IPS DF 19.7 (cell line): ENCODE measurements at places on chromosomes 1 and 21.

DNA sequence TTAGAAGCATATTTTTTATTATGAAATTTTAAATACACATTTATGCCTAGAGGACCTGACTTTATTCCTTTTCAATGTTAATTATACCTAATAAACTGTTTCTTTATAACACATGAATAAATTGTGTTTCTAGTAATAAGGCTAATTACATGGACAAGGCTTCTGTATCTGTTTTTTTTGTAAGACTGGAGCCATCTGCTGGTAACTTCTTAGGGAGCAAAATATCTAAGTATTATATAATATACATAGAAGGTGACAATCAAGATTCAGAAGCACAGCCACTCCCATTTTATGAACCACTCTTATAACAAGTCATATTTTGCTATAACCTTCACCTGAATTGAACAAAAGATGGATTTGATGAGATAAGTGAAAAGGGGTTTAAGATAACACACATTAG, 84.2 kb downstream of the LBR start:
- no peak for DNase-seq

GRCh38 chr1:225280563-225280962, 147.3 kb downstream of the LBR start:
- DNase-seq, result no peak

- DNase-seq, result no peak
Measured at GRCh38 chr1:164958982-164959768, 397.3 kb downstream of the LMX1A start.

- no peak for DNase-seq
Measured at GRCh38 chr1:158191299-158191698, 10.6 kb downstream of the CD1D start.

DNA sequence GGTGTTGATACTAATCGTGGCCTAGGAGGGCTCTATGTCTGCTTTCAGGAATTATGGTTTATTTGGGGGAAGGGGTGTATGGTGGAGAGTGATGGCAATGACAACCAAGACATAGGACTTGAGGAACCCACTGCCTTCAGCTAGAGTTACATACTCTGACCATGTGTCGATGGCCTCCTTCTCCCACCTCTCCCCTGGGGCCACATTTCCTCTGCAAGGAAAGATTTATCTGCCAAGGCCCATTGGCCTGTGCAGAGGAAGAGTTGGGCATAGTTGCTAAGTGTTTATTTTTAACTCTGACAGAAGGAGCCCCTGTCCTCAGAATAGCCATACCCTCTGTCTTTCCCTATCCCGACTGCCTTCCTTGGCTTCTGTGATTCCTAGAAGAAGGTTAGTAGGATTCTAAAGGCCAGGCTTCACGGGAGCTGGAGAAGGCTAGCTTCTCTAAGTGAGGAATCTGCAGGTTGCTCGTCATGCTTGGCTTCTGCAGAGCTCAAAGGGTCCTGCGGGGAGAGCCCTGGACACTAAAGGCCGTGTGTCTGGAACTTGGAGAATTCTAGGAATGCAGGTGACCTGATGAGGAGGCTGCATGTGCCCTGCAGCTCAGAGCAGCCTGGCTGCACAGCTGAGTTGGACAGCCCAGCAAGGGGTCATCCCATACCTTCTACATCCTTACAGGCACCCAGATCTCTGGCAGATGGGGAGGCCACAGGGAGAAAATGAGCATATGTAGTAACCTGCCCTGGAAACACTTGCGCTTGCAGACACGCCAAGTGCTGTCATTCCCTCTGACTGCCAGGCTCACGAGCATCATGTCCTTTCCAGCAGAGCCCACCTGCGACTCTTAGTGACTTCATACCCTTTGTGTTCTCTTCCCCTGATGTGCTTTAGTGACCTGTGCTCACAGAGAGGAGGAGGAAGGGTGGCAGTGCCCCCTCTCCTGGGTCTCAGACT, 9.7 kb downstream of the MAPKAPK2 start:
- DNase-seq, result peak; percentile 61

- DNase-seq, result no peak
Measured at GRCh38 chr1:202462342-202463076, 114.0 kb downstream of the PPP1R12B start.

- DNase-seq, result no peak
Measured at GRCh38 chr1:156643778-156644092, 1.8 kb downstream of the BCAN start.

- no peak for DNase-seq
Measured at GRCh38 chr1:177077734-177078499, 86.6 kb downstream of the ASTN1 start.

- DNase-seq, result no peak
Measured at GRCh38 chr1:89632657-89633247, at the start of gene LRRC8C. LRRC8C (plus strand) TSS chr1:89633120; CDS start chr1:89686474, 53,354 bp downstream.

GRCh38 chr1:109717729-109718128, 5.7 kb downstream of the GSTM5 start:
- DNase-seq, result no peak

GRCh38 chr1:167599957-167600581, 30.0 kb upstream of the RCSD1 start:
- no peak for DNase-seq

DNA sequence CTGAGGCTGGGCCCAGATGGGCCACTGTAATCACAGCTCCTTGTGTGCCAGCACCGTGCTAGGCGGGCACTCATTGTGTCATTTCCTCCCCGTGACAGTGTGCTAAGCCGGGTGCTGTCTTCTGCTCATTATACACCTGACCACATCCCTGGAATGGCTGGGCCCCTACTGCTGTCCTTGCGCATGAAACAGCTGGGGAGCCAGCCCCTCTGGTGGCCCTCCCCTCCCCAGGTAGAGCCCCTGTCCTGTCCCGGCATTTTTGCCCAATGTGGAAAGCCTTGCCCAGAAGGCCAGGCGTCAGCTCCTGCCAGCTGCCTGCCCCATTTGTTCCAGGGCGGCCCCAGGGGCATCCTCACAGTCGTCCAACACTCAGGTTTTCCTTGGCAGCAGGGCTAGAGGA, 107.4 kb upstream of the CASZ1 start:
- no peak for DNase-seq

DNA sequence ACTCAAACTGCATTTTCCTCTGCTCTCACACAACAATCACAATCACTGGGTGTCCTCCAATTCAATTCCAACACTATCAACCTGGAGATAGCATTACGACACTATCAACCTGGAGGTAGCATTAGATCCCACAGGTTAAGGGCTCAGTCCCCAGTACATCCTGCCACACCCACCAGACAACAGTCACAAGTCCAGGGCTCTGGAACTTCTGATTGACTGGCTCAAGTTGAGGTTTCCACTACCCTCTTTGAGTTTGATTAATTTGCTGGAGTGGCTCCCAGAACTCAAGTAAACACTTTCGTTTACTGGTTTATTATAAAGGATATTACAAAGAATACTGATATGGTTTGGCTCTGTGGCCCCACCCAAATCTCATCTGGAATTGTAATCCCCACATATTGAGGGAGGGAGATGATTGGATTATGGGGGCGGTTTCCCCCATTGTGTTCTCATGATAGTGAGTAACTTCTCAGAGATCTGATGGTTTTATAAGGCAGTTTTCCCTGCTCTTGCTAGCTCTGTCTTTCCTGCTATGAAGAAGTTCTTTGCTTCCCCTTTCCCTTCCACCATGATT, 49.6 kb upstream of the ARHGAP29 start:
- no peak for DNase-seq

GRCh38 chr1:1664941-1665814, 6.4 kb upstream of the CDK11B start:
- no peak for DNase-seq

DNA sequence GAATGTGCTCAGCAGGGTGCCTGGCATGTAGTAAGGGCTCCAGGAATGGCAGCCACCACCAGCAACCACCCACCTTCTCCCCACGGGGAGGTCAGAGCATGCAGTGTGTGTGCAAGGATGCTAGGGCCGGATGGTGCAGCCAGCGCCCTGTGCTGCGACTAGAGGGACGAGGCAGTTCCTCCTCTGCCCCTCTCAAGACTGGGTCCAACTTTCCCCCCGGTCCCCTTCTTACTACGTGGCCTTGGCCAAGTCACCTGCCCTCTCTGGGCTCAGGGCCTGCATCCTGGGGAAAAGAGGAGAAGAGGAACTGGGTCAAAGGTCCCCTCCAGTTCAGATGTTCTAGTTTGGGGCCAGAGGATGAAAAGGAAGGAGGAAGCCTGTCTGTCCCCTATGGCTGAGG, 71.6 kb upstream of the TARDBP start:
- no peak for DNase-seq

DNA sequence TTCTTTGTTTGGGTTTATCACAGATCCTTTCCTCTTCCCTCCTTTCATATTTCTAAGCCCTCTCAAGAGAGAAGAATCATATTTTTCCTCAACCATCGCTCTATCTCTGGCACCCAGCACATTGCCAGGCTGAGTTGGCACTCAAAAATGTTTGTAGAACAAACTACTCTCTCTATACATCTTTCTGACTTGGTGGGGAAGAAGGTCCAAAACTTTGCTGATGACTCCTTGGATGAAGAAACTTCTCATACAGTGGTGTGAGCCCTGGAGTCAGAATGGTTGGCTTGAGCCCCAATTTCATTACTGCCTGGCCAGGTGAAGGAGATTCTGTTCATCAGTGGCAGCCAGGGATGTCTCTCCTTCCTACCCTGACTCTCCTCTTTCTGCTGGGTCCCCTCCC, 11.9 kb downstream of the ALX3 start:
- DNase-seq, result no peak

- DNase-seq, result no peak
Measured at GRCh38 chr1:144101397-144102045, 129.7 kb upstream of the FAM72C start.

DNA sequence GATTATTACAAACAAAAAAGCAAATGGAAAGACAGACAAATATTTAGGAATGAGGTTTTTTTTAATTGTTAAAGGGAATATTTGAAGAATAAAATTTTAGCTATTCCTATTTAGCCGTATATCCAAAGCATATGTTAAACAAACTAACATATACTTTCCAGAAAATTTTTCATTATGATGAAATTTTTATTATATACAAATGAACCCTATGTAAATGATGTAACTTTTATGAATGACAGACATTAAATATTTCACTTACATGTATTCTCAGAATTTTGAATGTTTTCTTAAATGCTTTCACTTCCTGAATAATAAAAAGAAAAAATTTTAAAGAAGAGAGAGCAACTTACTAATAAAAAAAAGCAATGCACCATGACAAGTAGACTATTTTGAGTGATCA, 15.8 kb downstream of the LHX9 start:
- DNase-seq, result no peak
